ENCODE measurements at places on chromosomes 5 and 9. TPM values are rescaled to one million over a fixed set of nuclear protein-coding genes. Genes with fewer than 3 reads are reported as not detected.
A peak's percentile ranks its signal among the peaks of the same experiment; 100 is the strongest.

DNA sequence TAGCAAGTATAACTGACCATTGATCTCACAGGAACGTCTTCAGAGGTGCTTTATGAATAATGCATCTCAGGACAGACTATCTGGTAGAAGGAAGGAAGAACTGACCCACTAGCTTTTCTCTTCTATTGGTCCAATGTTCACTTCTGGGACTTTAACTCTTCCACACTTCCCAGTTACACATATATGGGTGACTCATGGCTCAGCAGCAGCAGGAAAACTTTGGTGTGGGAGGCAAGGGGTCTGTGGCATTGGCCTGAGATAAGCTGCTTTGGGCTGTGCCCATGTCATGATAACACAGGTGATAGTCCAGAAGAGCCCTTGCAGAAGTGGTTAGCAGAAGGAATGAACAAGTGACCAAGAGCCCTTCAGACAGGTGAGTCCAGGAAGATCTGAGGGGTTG is 148.8 kb downstream of the RAB3C start:
- DNase-seq = no peak

DNA sequence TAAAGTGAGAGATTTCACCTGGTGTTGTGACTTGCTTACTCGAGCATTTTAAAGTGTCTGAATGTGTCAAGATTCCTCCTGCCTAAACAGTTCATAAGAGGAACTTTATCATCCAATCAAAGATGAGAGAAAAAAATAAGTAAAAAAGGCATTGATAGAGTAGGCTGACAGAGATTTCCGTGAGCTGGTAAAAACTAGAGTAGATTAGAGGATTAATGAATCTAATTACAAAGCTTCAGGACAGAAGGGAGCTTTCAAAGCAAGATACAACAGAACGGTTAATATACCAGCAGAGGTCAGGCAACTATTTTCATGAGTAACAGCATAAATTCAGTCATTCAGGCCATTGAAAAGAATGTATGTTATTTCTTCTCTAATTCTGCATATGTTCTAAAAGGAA is 91.5 kb downstream of the ADAMTS6 start:
- DNase-seq = no peak

DNA sequence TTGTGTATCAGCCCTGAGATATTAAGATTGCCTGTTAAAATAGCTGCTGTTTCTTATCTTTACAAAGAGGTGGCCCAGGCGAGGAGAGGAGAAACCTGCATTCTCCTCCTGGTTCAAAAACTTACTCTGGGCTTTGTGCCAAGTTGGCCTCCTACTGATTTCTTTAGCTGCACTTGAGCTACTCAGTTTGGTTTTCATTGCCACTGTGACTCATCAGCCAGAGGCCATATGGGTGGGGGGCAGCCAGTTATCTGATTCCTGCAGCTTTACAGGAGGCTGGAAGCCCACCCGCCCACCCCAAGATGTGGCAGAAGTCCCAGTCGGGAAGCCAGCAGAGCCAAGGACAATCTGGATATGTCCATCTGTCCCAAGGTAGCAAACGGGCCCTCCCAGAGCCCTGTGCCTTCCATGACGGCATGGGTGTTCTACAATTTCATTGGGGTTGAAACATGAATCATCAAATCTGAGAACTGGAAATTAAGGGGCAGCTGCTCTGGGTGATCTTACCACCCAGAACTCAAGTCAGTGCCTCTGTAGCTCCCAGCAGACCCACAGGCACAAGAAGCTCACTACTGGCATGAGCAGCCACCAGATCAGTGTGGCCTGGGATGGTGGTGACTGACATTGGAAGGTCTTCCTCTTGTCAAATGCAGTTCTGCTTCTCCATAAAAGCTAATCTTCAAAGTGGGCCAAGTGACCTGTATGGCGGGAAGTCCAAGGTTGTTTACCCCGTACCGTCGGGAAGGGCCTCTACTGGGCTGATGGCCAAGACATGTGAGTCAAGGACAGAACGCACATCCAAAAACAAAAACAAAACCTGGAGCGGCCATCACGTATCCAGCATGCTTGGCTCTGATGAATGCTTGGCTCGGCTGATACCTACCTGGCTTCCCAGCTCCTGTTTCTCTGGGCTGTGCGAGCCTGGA is 15.6 kb downstream of the FCN2 start:
- peak; percentile 57 for DNase-seq

GRCh38 chr9:111805830-111806241 is 11.1 kb upstream of the SHOC1 start:
- peak; percentile 45 for DNase-seq

Gene MLANA
- total RNA-seq = not detected

DNA sequence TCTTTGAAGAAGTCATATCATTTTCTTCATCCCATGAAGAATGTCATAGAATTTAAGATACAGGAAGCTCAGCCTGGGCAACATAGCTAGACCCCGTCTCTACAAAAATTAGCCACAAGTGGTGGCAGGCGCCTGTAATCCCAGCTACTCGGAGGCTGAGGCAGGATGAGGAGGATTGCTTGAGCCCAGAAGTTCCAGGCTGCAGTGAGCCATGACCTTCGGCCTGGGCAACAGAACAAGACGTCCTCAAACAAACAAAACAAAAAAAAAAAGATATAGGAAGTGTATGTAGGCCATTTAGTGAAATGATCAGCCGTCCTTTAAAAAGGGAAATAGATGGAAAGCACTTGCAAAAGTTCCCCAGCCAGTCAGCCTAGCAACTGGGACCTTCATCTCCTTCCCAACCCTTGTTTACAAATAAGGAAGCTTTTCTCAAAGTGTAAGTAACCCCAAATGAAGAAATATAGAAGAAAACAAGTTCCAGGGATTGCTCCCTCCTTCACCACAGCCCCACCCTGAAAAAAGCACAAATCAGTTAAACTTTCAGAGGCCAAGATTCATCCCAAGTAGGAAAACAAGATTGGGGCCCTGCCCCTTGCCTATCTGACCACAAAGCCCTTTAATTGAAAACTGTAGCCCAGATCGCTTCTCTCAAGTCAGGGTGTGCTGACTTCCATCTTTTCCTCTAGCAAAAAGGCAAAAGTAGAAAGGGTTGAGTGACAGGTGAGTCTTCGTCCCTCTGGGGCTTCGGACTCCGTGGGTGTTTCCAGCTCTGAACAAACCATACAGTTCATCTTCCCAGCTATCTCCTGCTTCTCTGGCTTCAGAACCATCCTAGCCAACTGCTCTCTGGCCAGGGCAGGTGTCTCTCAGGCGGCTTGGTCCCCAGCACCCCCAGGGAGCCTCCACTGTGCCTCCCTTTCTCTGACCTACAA is 1.2 kb downstream of the SLC31A2 start:
- no peak for DNase-seq

Gene SLC45A2
- not detected for total RNA-seq

DNA sequence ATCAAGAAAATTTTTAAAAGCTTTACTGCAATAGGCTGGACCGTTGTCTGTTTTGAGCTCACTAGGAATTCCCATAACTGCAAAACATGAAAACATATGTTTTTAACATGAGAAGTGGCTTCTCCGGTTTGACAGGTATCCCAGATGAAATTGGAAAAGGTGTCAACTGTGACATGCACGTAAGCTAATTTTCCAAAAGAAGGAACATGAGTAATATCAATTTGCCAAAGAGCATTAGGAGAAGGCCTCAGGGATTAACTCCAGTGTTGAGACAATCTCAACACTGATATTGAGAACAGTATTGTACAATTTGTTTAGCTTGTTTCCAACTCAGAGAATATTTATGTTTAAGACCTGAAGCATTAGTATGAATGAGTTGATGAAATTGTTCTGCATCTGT is 215.5 kb upstream of the KCNN2 start:
- no peak for DNase-seq

DNA sequence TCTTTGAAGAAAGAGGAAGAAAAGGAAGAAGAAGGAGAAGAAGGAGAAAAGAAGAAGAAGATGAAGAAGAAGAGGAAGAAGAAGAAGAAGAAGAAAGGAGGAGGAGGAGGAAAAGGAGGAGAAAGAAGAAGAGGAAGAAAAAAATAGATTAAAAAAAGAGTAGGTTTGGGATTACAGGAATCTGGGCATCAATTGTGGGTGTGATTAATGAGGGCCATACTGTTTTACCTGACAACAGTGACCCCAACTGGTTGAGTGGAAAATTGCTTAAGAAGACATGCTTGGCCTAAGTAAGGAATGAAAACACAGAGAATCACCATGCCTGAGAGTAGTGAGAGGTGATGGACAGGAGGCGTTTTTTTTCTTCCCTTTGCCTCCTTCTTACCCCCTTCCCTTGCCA is 114.6 kb downstream of the FAM170A start:
- DNase-seq = no peak

GRCh38 chr9:133357656-133358055 is 1.3 kb downstream of the SURF2 start:
- no peak for DNase-seq

Gene ACTBL2
- total RNA-seq = not detected

- DNase-seq = no peak
Measured at GRCh38 chr9:23343226-23343625, 482.8 kb downstream of the ELAVL2 start.

DNA sequence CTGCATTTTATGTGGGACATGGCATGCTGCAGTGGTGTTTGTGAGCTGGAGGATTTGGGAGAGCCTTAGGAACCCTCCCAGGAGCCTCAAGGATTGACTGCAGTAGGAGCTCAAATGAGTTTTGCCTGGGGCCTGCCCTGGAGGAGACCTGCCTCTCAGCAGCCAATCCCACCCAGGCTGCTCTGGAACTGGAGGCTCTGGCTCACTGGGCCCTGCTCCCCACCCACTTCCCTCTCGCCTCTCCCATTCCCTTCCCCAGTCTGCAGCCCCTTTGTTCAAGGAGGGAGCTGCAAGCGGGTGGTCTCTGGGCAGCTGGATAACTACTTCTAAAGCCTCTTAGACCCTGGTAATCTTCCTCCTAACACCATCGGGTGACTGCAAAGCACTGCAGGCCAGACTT is 24.2 kb downstream of the KCNIP1 start:
- DNase-seq = no peak
